ENCODE measurements at places on chromosomes 4 and X. TPM values are rescaled to one million over a fixed set of nuclear protein-coding genes. Genes with fewer than 3 reads are reported as not detected.

GRCh38 chr4:109631532-109632108 is 71.6 kb downstream of the MCUB start:
- no peak for DNase-seq

GRCh38 chr4:112819729-112820128 is 182.8 kb downstream of the LARP7 start:
- DNase-seq = no peak

- no peak for DNase-seq
Observed at GRCh38 chr4:38743866-38744265, 38.9 kb downstream of the TLR10 start.

GRCh38 chr4:55538531-55538930 is 8.2 kb downstream of the CLOCK start:
- no peak for DNase-seq

DNA sequence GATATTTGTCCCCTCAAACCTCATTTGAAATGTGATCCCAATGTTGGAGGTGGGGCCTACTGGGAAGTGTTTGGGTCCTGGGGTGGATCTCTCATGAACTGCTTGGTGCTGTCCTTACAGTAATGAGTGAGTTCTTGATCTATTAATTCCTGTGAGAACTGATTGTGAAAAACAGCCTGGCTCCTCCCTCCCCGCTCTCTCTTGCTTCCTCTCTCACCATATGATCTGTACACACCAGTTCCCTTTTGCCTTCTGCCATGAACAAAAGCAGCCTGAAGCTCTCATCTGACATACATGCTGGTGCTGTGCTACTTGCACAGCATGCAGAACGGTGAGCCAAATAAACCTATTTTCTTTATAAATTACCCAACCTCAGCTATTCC is 11.2 kb upstream of the YIPF7 start:
- DNase-seq = no peak

SPRY1 gene
- 4.8 TPM for total RNA-seq

- no peak for DNase-seq
Observed at GRCh38 chr4:127629371-127629770, 3.4 kb upstream of the INTU start.

PNMA3 gene
- not detected for total RNA-seq

DNA sequence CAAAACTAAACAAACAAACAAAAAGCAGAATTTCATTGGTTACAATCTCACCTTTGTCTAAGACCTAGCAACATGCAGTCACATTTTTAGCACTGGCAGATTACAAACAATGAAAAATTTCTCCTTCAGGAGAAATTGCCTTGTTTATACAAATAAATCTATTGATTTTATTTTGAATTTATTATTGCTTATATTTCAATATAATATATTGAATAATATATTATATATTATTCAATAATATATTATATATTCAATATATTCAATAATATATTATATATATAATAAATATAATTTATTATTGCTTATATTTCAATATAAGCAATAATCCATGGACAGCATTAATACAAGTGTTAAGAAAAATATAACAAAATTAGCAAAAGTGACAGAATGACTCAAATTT is 131.7 kb downstream of the ADGRA3 start:
- no peak for DNase-seq

- no peak for DNase-seq
Observed at GRCh38 chr4:116385583-116385982, 699.8 kb downstream of the TRAM1L1 start.

- no peak for DNase-seq
Observed at GRCh38 chrX:124488412-124489161, 142.2 kb downstream of the SH2D1A start.

GRCh38 chrX:40544343-40545266 is 36.2 kb upstream of the ATP6AP2 start:
- no peak for DNase-seq

CXXC4 gene
- total RNA-seq = 0.54 TPM

GRCh38 chr4:110211007-110211769 is 12.8 kb upstream of the ELOVL6 start:
- DNase-seq = no peak

GRCh38 chr4:180913750-180914149 is 1329.5 kb upstream of the TENM3 start:
- DNase-seq = peak; percentile 12

DNA sequence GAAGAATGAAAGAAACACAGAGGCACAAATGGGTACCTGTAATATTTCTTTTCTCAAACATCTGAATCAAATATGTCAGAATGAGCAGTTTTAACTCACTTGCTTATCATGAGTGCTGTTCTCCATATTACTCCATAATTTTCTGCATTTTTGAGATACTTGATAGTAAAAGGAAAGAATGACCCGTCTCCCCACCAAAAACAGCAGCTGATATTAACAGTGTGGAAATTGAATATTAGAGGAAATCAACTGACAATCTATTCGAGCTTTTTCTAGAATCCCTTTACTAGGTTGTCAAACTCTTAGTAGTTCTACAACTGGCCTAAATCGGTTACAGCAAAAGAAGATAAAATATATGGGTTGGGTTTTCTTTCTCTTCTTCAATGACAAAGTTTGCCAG is 49.9 kb upstream of the HELT start:
- no peak for DNase-seq

GRCh38 chr4:75639124-75639695 is 8.9 kb upstream of the CDKL2 start:
- DNase-seq = no peak

- DNase-seq = peak; percentile 7
Observed at GRCh38 chrX:23493941-23494374, 159.3 kb downstream of the PTCHD1 start.

DNA sequence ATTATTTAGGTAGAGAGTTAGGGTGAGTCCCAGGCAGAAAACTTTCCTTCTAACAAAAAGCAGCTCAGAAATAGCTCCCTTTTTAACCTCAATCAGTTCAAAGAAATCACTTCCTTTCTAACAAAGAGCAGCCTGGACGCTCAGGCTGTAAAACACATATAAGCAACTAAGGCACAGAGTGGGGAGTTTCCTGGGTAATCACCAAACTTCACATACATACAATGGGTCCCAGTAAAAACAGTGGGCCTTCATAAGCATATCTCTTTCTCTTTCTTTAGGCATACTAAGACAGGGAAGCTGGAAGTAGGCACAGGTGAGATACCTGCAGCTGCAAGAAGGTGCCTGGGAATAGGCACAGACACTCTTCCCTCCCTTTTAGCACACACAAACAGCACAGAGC is 4.9 kb upstream of the NAF1 start:
- no peak for DNase-seq

- DNase-seq = no peak
Observed at GRCh38 chr4:47664051-47664826, 173.6 kb downstream of the CORIN start.

FANCB gene
- total RNA-seq = 11.3 TPM

Data from HCT116 (cell line).